ENCODE measurements at places on chromosomes 1 and 21. TPM values are rescaled to one million over a fixed set of nuclear protein-coding genes. Genes with fewer than 3 reads are reported as not detected.

- H3K36me3 ChIP-seq = no peaks in the 10 kb centered on the region
- no peak for DNase-seq
- H3K27ac ChIP-seq = no peak overlapping the region
- H3K27me3 ChIP-seq = no peaks in the 10 kb centered on the region
- no peak overlapping the region for H3K4me3 ChIP-seq
These were observed 3.5 kb upstream of the FCMR start for GRCh38 chr1:206925106-206925736.

DNA sequence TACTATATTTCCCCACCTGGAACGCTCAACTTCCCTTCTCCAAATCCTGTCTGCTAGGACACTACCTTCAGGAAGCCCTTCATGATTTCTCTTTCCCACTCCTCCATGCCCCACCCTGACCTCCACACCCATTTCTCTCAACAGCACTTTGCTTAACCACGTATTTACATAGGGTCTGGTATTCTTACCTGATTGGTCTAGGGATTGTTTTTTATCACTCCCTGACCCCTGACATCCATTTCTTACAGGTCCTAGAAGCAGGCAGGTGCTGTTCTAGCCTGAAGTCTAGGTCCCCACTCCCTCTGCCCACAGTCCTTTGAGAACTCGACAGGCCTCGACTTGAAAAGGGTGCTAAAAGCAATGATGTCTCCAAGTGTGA lies 47.5 kb downstream of the DMAP1 start:
- H3K4me1 ChIP-seq = no peaks in the 10 kb centered on the region
- no peak for DNase-seq
- H3K27me3 ChIP-seq = no peaks in the 10 kb centered on the region
- H3K36me3 ChIP-seq = peaks cover 4% of the 10 kb centered on the region
- H3K27ac ChIP-seq = no peak overlapping the region

- no peaks in the 10 kb centered on the region for H3K36me3 ChIP-seq
- no peaks in the 10 kb centered on the region for H3K27me3 ChIP-seq
- no peaks in the 10 kb centered on the region for H3K4me1 ChIP-seq
- no peak overlapping the region for H3K4me3 ChIP-seq
These were observed 33.6 kb downstream of the SPAG17 start for GRCh38 chr1:118151312-118151937.

DNA sequence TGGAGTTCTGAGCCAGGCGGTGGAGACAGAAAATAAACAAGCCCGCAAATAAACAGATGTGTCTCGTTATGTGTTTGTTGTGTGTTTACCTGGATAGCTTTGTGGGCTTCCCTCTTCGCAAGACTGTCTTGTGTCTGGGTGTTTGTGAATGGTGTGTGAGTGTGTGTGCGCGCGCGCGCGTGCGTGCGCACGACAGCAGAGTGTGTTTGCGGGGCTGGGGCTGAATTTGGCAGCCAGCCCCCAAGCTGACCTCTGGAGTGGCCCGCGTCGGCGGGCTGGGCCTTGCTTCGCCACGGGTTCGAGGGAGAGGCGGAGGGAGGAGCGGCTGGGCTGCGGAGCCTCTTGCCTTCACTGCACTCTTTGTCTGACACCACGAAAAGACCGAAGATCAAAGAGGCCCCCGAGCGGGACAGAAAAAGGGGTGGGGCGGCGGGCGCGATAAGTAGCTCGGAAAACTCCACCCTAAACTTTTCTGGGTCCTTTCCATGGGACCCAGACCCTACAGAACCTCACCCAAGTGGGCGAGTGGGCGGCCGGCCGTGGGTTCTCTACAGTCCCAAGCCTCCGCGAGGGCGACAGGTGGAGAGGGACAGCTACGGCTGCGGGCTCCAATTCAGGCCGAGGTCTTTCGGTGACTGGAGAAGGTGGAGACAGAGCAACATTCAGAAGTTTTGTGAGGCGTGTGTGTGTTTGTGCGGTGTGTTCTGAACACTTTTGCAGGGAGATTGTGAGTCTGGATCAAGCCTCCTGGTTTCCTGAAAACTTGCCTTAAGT lies 14.5 kb downstream of the PAX7 start:
- no peak for DNase-seq
- H3K4me3 ChIP-seq = no peak overlapping the region
- H3K36me3 ChIP-seq = no peaks in the 10 kb centered on the region
- no peaks in the 10 kb centered on the region for H3K4me1 ChIP-seq

- no peaks in the 10 kb centered on the region for H3K27me3 ChIP-seq
- H3K4me3 ChIP-seq = no peak overlapping the region
These were observed 11.5 kb downstream of the ABL2 start for GRCh38 chr1:179217943-179218507.

DNA sequence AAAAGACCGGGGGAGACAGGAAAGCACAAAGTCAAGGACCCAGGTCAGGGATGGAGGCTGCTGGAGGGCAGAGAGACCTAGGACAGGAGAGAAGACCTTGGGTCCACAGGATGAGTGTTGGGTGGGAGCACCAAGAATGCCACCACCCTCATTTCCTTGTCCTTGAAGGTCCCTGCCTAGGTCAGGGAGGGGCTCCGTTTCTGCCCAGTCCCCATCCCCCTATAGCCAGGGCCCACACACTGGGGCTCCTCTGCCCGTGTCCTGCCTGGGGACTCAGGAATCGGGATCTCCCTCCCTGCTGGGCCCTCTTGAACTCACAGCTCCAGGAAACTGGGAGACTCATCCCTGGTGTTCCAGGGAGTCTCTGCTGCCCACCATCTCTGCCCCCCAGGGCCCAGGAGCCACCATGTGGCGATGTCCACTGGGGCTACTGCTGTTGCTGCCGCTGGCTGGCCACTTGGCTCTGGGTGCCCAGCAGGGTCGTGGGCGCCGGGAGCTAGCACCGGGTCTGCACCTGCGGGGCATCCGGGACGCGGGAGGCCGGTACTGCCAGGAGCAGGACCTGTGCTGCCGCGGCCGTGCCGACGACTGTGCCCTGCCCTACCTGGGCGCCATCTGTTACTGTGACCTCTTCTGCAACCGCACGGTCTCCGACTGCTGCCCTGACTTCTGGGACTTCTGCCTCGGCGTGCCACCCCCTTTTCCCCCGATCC lies 584 bp downstream of the TINAGL1 start:
- H3K4me3 ChIP-seq = peak overlapping the region; percentile 97
- H3K4me1 ChIP-seq = peaks cover 3% of the 10 kb centered on the region
- no peak for DNase-seq
- H3K36me3 ChIP-seq = no peaks in the 10 kb centered on the region
- no peaks in the 10 kb centered on the region for H3K27me3 ChIP-seq

DNA sequence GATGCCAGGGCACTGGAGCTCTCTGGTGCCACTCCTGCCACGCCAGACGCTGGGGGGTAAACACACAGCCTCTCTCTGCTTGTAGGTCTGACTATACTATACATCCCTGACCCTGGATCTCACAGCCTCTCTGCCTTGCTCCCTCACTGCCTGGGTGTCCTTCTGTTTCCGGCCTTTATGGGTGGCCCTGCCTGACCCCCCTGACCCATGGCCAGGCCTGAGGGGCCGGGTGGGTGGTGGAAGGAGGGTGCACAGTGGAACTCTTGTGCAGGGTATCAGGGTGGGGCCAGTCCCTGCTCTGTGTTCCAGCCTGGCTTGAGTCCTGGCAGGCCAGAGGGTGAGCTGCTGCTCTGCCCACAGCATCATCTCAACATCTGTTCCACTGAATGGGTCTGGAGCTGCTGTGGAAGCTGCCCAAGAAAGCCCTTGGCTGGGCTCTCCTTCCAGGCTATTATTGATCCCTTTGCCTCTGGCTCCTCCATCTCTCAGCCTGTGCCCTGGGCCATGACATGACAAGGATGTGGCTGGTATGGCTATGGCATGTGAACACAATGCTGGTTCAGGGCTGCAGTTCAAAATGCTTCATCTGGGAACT lies 17.2 kb upstream of the SYNC start:
- H3K27me3 ChIP-seq = no peaks in the 10 kb centered on the region
- H3K4me1 ChIP-seq = peaks cover 6% of the 10 kb centered on the region
- no peaks in the 10 kb centered on the region for H3K36me3 ChIP-seq

GRCh38 chr1:95119273-95119672 lies 2.1 kb downstream of the TLCD4 start:
- no peaks in the 10 kb centered on the region for H3K36me3 ChIP-seq
- H3K4me3 ChIP-seq = no peak overlapping the region
- no peak for DNase-seq
- H3K27me3 ChIP-seq = peaks cover 2% of the 10 kb centered on the region
- H3K4me1 ChIP-seq = peaks cover 2% of the 10 kb centered on the region

- no peaks in the 10 kb centered on the region for H3K4me1 ChIP-seq
- no peak overlapping the region for H3K4me3 ChIP-seq
- DNase-seq = no peak
- H3K27ac ChIP-seq = no peak overlapping the region
- no peaks in the 10 kb centered on the region for H3K36me3 ChIP-seq
These were observed 16.4 kb downstream of the BSND start for GRCh38 chr1:55015123-55015522.

GRCh38 chr1:1137256-1138045 lies 21.6 kb upstream of the C1orf159 start:
- peak; percentile 34 for DNase-seq
- no peaks in the 10 kb centered on the region for H3K4me1 ChIP-seq
- H3K36me3 ChIP-seq = no peaks in the 10 kb centered on the region
- H3K4me3 ChIP-seq = no peak overlapping the region
- no peak overlapping the region for H3K27ac ChIP-seq

The S100A2 gene
- 152 TPM for total RNA-seq

The KRTAP10-2 gene
- not detected for total RNA-seq

The GPR157 gene
- total RNA-seq = 9.1 TPM

The GPATCH2 gene
- total RNA-seq = 18.7 TPM

The PLA2G2C gene
- 0.31 TPM for total RNA-seq

The OVAAL gene
- total RNA-seq = not detected

The RAB7B gene
- total RNA-seq = 2.0 TPM

The PAPPA2 gene
- 93.5 TPM for total RNA-seq

Measured in kidney (tissue), 22 donors.